GM12865 (cell line): ENCODE measurements at places on chromosomes 3 and 15.

DNA sequence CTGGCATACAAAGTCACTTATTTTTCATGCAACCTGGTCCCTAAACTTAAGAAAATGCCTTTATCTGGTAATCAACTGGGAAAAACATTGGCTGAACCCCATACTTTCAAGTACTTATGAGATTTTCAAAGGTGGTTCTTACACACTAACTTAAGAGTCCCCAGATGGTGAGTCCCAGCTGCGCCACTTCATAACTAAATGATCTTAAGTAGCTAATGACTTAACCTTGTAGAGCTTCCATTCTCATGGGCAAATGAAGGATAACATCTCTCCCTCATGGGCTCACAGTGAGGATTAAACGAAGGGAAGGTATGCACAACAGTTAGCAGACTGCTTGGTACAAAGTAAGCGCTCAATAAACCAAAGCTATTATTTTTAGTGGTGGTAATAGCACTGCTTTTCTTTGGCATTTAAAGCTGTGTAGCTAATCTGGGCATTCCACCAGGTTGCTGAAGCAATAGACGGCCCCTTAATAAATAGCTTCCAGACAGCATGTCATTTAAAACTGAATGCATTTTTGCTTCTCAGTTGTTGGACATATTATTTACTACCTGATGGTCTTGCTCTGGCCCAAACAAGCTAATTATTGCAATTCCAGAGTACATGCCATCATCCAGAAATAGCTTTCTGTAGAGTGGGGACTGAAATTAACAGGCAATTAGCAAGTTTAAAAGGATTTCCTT lies 55.4 kb downstream of the LIPC start:
- no peak for DNase-seq

GRCh38 chr3:194397757-194398312 lies 1.2 kb downstream of the GP5 start:
- DNase-seq = peak; percentile 35

DNA sequence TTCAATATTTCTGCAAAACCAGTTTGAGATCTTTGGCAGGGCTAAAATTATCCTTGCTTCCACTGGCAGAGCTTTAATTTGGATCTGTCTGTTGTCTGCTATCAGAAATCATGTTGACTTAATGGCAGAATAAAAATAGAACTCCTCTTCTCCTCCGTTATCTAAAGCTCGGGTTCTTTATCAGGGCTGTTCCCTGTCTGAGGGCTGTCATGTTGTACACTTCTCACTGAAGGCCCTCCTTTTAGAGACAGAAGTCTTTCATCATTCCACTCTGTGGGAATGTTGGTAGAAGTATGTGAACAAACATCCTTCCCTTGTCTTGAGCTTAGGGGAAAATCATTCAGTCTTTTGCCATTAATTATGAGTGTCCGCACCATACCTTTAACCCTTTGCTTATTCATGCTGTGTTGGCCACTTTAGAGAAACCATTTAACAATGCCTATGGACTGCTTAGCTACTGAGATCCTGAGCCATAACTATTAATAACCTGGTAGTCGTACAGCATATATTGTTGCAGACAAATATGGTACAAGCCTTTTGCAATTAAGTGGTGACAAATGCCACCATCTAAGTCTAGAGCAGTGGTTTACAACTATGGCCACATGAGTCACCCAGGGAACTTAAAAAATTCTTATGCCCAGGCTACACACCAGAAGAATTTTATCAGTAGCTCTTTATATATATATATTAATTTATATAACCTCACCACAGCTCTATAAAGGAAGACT lies 226.0 kb upstream of the TPM1 start:
- DNase-seq = no peak

DNA sequence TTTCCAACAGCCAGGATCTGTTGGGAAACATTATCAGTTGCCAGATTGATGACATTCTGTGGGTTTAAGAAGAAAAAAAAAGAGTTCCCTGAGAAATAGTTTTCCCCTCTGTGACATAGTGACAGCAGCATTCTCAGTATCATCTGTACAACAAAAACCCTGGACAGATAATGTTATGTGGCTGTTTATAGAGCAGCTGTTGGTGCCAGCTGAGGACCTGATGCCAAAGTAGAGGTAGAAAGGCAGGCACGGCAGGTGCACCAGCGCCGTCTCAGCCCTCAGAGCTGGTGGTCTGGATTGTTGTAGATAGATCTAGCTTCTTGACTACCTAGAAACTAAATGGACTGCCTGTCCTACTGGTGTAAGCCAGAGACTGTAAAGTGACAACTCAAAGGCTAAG lies 56.2 kb upstream of the FILIP1L start:
- no peak for DNase-seq

DNA sequence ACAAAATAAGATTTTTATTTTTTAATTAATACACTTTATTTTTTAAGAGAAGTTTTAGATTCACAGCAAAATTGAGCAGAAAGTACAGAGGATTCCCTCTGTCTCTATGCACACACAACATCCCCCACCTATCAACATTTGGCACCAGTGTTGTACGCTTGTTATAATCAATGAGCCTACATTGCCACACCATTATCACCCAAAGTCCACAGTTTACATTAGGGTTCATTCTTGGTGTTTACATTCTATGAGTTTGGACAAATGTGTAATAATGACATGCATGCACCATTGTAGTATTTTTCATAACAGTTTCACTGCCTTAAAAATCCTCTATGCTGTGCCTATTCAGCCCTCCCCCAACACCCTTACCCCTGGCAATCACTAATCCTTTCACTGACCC lies 51.3 kb upstream of the TTBK2 start:
- DNase-seq = no peak

DNA sequence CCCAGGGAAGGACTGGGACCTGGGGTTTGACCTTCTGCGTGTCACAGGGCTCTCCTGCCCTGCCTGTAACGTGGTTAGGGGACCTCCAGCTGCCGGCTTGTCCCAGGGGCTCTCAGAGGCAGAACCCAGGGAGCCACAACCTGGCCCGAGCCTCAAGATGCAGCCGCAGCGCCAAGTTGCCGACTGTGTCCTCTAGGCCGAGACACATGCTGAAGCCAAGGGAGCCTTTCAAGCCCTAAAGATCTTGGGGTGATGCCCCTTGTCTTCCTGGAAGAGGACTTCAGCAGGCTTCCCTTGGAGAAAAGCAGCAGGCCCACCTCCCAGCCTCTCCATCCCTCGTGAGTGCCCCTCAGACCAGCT lies 7.2 kb downstream of the DNAJB8 start:
- DNase-seq = no peak

- DNase-seq = peak; percentile 54
Measured at GRCh38 chr3:119343719-119344118, 49.5 kb downstream of the ARHGAP31 start.

DNA sequence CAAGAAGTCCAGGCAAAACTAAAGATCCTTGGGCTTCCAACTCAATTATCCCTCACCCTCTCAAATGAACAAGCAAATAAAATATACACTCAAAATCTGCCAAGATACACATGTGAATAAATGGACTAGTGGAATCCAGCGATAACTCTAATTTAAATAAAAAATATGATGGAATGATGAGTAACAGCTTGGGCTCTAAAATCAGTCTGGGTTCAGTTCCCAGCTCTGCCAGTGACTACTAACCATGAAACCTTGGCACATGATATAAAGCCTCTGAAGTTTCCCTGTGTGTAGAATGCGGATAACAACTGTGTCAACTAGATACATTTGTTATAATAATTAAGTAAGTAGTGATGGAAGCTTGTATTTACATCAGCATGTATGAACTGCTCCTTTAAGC lies 81.3 kb downstream of the CADPS start:
- DNase-seq = no peak

DNA sequence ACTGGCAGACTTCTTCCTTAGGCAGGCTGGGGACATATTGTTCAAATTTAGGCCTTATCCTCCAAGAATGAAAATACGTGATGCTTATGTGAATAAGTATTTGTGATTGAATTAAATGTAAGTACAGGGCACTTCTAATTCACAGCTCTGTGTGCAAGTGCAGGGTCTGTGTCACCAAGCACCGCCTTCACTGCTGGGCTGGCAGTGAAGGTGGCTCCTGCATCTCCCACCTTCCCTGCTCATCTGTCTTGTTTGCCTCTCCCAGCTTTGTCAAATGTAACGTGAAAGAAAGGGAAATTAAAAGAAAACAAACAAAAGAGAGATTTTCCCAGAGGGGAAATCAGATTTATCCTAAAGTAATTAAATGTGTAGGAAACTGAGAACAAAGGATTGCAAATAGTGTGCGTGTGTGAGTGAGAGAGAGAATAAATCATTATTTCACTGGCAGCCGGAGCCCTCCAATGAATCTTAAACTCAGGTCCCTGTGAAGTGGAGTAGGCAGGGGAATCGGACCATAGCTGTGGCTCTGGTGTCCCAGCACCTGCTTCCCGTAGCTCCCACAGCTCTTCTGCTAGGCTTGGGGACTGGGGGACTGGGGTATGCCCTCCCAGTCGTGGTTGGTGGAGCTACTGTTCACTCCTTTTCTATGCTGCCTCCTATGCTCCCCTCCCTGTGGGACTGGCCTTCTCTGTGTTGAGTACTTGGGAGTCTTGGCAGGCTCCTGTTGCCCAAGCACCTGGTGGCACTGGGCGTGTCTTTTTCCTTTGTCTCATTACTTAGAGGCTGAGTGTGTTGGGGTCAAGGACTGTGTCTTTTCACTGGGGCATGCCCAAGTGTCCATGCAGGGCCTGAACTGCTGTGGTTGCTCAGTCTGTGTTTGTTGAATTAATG lies 222.2 kb downstream of the EPHB1 start:
- DNase-seq = no peak

GRCh38 chr3:63290686-63291085 lies 12.6 kb downstream of the SYNPR start:
- DNase-seq = no peak

DNA sequence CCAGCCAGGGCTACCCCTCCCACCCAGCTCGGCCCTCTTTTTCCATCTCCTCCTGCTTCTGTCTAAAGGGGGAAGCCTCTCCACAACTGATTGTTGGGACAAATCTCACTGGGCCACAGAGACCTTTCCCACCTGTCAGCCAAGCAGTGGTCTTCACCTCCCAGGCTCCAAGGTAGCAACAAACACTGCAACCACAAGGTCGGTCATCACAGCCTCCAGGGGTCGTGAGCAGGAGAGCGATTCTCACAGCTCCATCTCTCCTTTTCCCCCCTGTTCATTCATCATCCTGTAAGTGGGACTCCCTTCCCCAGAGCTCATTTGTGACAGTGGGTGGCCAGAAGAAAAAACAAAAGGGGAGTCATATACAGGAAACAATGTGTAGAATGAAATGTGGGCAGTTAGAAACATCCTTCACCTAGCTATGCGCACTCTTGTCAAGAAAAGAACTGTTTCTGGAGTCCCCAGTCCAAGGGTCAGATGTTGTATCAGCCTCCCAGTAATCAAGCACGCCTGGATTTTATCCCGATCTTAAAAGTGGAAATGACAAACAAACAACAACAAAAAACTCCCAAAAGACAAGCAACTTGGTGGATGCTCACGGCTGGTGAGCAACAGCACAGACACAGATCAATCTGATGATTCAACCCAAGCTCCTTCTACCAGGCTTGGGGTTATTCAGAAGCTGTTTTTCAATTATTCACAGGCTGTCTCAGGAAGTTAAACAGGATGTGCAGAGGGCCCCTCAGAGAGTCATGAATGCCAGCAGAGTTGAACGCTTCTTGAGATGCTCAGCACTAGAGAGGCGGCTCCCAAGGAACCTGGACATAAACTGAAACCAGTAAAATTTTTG lies 22.4 kb downstream of the LYZL4 start:
- DNase-seq = no peak

DNA sequence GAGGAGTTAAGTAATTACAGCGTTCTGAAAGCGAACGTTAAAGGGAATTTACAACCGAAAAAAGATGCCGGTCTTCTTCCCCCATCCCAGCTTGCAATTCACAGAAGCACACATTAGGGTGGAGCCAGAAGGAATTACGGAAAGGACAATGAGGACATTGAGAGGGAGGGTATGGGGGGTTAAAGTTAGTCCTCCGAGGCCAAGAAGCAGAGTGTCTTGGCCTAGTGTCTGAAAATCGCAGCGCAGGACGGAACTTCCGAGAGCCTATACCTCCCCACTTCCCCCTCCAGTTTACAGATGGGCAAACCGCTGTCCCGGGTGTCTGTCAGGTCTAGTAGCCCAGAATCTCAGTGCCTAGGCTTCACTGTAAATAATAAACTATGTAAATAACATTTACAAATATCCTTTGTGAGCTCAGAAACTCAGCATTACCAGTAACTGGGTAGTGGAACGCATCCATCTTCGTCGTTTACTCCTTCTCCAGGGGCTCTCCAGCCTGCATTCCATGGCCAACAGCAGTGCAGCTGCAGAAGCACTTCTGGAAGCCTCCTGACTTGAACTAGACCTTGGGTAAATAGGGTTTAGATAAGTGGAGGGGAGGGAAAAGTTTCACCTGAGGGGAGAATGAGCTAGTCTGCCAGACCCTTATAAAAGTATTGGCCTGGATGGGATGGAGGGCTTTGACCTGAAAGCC lies 922 bp downstream of the ADPRH start:
- DNase-seq = peak; percentile 88

GRCh38 chr3:110027446-110028080 lies 690.2 kb upstream of the DPPA4 start:
- no peak for DNase-seq

GRCh38 chr15:67006083-67007065 lies 59.0 kb upstream of the SMAD3 start:
- no peak for DNase-seq

GRCh38 chr3:72437661-72438406 lies 410.4 kb downstream of the SHQ1 start:
- DNase-seq = no peak

DNA sequence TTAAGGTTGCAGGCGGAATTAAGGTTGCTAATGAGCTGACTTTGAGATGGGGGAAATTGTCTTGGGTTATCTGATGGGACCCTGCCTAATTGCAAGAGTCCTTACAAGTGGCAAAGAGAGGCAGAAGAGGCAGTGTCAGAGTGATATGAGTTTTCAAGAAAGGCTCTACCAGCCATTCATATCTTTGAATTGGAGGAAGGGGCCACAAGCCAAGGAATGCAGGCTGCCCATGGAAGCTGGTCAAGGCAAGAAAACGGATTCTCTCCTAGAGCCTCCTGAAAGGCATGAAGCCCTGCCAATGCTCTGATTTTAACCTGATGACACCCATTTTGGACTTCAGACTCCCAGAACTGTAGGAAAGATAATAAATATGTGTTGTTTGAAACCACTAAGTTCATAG lies 20.6 kb upstream of the SMAD6 start:
- no peak for DNase-seq

DNA sequence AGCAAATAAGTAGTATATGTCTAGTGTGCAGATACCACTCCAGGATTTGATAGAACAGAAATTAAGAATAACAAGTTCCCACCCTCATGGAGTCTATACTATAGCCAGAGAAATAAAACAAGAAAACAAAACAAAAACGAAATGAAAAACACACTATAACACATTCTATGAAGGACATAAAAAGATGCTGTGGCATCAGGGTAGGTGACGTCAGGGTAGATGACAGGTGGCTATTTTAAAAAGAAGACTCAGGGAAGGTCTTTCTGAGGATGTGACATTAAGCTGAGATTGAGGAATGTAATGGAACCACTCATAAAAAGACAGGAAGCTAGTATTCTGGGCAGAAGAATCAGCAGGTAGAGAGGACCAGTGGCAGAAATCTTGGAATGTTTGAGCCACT lies 469.6 kb downstream of the RAP2B start:
- no peak for DNase-seq
